CD4-positive, alpha-beta T cell treated with Interleukin-6 at 100 ng/mL for 8 hours (primary cell): ENCODE measurements at places on chromosomes 2 and 18.

GRCh38 chr2:158457826-158458616, 1.3 kb downstream of the PKP4 start:
- DNase-seq: peak; percentile 52

GRCh38 chr2:195458936-195459335, 198.1 kb upstream of the SLC39A10 start:
- DNase-seq: no peak

- no peak for DNase-seq
These were observed 6.5 kb upstream of the NDUFV2 start for GRCh38 chr18:9096007-9096371.

DNA sequence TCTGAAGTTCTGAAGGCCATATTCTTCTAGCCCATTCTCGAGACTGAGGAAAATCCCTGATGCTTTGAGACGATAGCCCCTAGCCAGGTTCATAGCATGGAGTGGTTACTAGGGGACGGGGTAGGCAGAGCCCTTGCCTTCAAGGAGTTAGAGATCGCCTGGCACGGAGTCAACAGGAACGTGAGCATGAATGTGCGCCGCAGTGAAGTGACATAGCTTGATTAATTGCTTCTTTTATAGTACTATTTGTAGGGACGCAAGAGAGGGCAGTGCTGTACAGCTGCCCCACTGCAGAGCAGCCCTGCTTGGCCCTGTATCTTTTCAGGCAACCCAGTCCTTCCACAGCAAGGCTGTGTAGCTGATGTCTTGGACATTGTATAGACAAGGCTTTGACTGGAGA, 26.2 kb downstream of the HRH4 start:
- no peak for DNase-seq

GRCh38 chr2:145284551-145284950, 764.6 kb upstream of the ZEB2 start:
- DNase-seq: no peak

- DNase-seq: no peak
These were observed 57.4 kb downstream of the CCBE1 start for GRCh38 chr18:59639821-59640220.
